ENCODE measurements at places on chromosomes 11 and 22. TPM values are rescaled to one million over a fixed set of nuclear protein-coding genes. Genes with fewer than 3 reads are reported as not detected.

- no peak for DNase-seq
Observed at GRCh38 chr11:14552089-14552488, 31.9 kb upstream of the PSMA1 start.

- DNase-seq = no peak
Observed at GRCh38 chr11:61757213-61757862, 4.9 kb downstream of the MYRF start.

DNA sequence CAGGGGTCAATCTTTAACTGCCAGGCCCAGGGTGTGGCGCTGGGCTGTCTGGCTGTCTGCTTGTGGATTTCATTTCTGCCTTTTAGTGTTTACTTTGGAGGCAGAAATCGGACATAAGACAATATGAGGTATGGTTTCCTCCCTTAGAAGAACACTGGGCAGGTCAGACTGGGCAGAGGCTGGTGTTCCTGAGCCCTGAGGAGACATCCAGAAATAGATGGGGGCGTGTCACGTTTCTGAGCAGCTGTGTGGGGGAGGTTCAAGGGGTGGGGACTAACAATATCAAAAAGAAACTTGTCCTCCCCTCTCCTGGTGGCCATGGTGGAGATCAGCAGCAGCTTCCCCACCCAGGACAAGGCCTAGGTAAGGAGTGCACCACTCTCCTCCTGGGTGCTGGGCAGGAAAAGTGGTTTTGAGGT, at the start of gene ART1:
TSS of gene ART1 (plus strand) at position 312 of the 419 bp plus-strand sequence. CDS start 14,086 bp downstream, outside the sequence.
- DNase-seq = no peak

DNA sequence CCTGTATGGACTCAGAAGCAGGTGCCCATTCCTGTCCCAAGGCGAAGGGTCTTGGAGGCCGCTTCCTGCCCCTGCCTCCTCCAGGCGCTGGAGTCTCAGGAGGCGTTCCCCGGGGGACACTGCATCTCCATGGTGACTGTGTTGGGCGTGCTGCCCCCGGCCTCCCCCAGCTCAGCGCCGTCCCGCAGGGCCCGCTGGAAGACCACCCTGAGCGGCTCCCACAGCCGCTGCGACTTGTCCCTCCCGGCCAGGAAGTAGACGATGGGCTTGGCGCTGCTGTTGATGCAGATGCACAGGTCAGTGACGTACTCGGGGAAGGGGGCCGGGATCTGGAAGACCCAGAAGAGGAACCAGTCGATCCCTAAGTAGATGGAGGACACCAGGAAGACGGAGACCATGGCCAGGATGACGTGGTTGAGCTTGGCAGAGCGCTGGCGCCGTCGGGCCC, 7.8 kb downstream of the MRGPRF start:
- DNase-seq = no peak

The UBQLNL gene
- 0.72 TPM for total RNA-seq

The BLID gene
- not detected for total RNA-seq

The CREBZF gene
- total RNA-seq = 42.8 TPM

The MS4A3 gene
- not detected for total RNA-seq

Data from upper lobe of right lung (tissue), 1 donor.